Esophagus (tissue), 2 donors: ENCODE measurements at places on chromosomes 5 and 9. TPM values are rescaled to one million over a fixed set of nuclear protein-coding genes. Genes with fewer than 3 reads are reported as not detected.

MAML1 gene
- 7.1 TPM for polyA plus RNA-seq

CAMK2A gene
- polyA plus RNA-seq = 0.24 TPM

PDCD1LG2 gene
- 0.19 TPM for polyA plus RNA-seq

SLC23A1 gene
- 0.12 TPM for polyA plus RNA-seq

NMUR2 gene
- polyA plus RNA-seq = not detected

MEIKIN gene
- polyA plus RNA-seq = not detected

TMEM141 gene
- 155 TPM for polyA plus RNA-seq

HRCT1 gene
- polyA plus RNA-seq = 0.94 TPM

ACTBL2 gene
- not detected for polyA plus RNA-seq

CNTFR gene
- 0.22 TPM for polyA plus RNA-seq

GARIN3 gene
- polyA plus RNA-seq = not detected

ARHGEF28 gene
- polyA plus RNA-seq = 6.5 TPM

CSNK1G3 gene
- 6.4 TPM for polyA plus RNA-seq

CAPSL gene
- not detected for polyA plus RNA-seq

POLR1E gene
- polyA plus RNA-seq = 15.2 TPM

SLC6A7 gene
- polyA plus RNA-seq = not detected

SPATA31E1 gene
- polyA plus RNA-seq = not detected

RNF183 gene
- polyA plus RNA-seq = 3.6 TPM

SH3RF2 gene
- 24.9 TPM for polyA plus RNA-seq

CXXC5 gene
- 21.9 TPM for polyA plus RNA-seq

SLC27A6 gene
- 0.98 TPM for polyA plus RNA-seq

FCN1 gene
- polyA plus RNA-seq = 0.41 TPM

BTNL8 gene
- polyA plus RNA-seq = 0.06 TPM

FRRS1L gene
- polyA plus RNA-seq = 0.20 TPM

TAF11L4 gene
- polyA plus RNA-seq = not detected

FGF1 gene
- polyA plus RNA-seq = 0.56 TPM

ST8SIA4 gene
- 0.35 TPM for polyA plus RNA-seq

G3BP1 gene
- polyA plus RNA-seq = 15.5 TPM

CMYA5 gene
- polyA plus RNA-seq = 0.55 TPM
